Skin of body (tissue), 3 donors: ENCODE measurements at places on chromosomes 4 and X. TPM values are rescaled to one million over a fixed set of nuclear protein-coding genes. Genes with fewer than 3 reads are reported as not detected.

GRCh38 chrX:30875957-30876356 is 13.1 kb downstream of the TAB3 start:
- DNase-seq: no peak

- no peak for DNase-seq
Measured at GRCh38 chr4:6469144-6469543, 3.3 kb downstream of the PPP2R2C start.

The FAM9C gene
- total RNA-seq: not detected

The EDNRA gene
- total RNA-seq: 51.1 TPM

DNA sequence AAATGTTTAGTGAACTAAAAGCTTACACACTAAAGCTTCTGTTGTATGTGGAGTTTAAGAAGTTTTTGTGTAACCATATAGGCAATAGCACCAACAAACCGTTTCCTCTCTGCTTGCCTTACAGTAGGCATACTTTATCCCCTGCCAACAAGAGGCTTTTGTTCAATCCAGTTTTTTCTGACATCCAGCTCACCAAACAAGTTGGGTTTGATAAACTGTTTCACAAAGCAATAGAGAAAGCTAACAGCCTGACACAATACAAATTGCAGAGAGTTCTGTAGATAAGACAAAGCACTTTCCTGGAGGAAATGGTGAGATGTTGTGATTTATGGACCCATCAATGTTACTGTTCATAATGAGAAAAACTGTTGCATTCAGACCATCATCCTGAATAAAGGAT is 53.8 kb downstream of the PACRGL start:
- no peak for DNase-seq

GRCh38 chrX:311156-312129 is 7.2 kb downstream of the GTPBP6 start:
- DNase-seq: no peak

The NAA10 gene
- 25.9 TPM for total RNA-seq

DNA sequence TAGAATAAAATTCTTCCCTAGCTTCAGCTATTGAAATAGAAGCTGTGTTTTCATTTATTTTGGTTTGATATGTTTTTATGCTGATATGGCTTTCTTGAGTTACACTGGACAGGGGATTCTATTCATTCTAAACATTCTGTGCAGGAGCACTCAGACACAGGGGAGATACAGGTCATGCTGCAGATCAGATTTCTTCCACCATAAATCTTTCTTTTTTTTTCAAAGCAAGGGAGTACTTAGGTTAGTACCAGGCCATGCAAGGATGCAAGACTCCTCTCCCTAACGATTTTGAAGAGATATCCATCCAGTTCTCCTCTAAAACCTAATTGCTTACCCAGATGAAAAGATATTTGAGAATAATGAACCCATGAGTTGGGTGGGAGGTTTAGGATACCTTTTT is 21.4 kb downstream of the ETDC start:
- no peak for DNase-seq
